ENCODE measurements at places on chromosomes 4 and X. TPM values are rescaled to one million over a fixed set of nuclear protein-coding genes. Genes with fewer than 3 reads are reported as not detected.

DMRTC1B gene
- 4.6 TPM for polyA plus RNA-seq

VEGFC gene
- 11.2 TPM for polyA plus RNA-seq

CNKSR2 gene
- 1.8 TPM for polyA plus RNA-seq

DNA sequence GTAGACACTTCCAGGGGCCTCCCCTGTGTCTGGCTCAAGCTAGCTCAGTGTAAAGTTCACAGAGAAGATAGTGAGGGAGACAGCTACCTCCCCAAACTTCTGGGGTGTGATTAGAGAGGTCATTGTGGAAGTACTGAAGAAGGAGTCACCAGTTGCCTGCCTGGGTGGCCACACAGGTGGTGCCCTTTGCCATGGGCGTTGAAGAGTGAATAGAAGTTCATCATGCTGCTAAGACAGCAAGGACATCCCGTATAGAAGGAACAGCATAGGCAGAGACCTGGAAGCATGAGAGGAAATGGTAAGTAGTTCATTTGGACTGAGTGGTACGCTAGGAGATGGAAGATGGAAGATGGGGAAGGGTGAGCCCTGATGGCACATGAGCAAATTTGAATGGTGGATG, 110.1 kb downstream of the PJA1 start:
- DNase-seq, result no peak

GRCh38 chrX:31293409-31293808, 221.6 kb upstream of the FTHL17 start:
- no peak for DNase-seq

GRCh38 chr4:73069338-73070073, at the start of gene COX18:
TSS of gene COX18 (minus strand) at chr4:73069716. CDS start at chr4:73069649, 67 bp downstream.
- peak; percentile 96 for DNase-seq

DNA sequence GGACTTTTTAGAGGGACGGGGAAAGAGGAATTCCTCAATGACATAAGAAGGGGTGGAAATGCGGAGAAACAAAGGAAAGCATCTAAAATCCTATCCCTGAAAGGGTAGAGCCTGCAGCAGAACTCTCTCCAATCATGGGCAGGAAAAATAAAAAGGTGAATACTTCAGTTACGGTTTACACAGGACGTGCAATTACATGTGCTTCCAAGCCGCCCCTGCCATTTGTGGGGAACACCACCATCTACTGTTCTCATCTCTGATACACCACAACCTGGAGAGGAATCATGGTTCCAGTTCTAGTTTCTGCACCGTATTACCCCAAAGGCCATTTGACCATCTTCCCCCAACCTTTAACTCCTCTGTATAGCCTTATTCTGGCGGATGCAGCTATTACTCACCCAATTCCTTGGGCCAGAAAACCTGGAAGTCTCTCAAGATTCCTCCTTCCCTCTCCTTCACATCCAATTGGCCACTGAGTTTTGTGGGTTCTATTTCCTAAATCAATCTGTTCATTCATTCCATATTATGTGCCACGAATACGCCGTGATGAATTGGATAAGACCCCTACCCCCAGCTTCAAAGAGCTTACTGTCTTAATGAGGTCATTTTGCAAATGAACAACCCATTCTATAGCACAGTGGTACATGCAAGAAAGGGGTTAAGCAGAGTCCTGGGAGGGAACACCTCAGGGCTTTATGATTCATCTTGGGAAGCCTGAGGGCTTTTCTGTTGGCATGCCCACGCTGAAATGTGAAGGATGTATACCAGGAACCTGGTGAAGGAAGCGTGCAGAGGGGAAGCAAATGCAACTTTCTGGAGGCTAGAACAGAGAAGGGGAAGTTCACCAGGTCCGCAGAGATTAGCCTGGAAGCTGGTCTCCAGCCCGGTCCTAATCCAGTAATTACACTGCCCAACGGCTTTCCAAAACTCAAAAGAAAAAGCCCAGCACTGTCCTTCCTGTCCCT, 1.4 kb upstream of the MSL3 start:
- DNase-seq, result no peak

DNA sequence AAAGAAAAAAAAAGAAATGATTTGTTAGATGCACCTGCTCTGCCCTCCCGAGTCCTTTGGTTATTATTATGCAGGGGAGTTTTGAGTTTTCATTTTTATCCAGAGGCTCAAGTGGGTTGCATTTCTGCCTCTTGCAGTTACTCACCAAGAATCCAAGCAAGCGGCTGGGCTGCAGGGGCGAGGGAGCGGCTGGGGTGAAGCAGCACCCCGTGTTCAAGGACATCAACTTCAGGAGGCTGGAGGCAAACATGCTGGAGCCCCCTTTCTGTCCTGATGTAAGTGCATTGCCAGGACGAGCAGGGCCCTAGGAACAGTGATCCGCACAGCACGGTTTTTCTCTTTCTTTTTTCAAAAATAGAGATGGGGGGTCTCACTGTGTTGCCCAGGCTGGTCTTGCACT, 39.1 kb downstream of the HTT-AS start:
- DNase-seq, result no peak

- DNase-seq, result no peak
These were observed 441.9 kb downstream of the INPP4B start for GRCh38 chr4:142404191-142404611.

PCDH11X gene
- 0.23 TPM for polyA plus RNA-seq

PCDH10 gene
- 5.0 TPM for polyA plus RNA-seq

GRCh38 chrX:111131572-111131971, 35.6 kb downstream of the PAK3 start:
- no peak for DNase-seq

- no peak for DNase-seq
These were observed 2.7 kb upstream of the GEMIN8 start for GRCh38 chrX:14032406-14032805.

DNA sequence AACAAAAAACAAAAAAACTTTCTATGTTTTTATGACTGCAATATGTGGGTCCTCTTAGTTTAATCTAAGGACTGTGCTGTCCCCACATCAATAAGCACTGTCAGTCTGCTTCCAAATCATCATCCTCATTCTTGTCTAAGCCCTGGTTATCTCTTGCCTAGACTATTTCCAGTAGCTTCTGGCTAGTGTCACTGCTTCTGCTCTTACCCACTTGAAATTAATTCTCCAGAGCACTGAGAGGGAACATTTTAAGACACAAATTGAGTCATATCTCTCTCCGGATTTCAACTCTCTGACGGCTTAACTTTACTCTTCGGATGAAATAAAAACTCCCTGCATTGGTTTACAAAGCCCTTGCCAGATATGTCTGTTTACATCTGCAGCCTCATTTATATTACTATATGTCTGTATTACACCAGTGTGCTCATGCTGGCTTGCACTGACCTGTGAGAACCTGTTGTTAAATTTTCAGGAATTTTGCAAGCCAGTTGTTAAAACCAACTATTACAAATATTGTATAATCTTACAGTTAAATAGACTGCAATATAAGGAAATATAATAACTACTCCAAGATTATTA, 345.9 kb downstream of the ADGRL3 start:
- no peak for DNase-seq

RNF150 gene
- polyA plus RNA-seq, result 22.2 TPM

GRCh38 chr4:159117968-159118367, 15.1 kb downstream of the RAPGEF2 start:
- DNase-seq, result no peak

GRCh38 chr4:127667116-127667515, 34.4 kb downstream of the INTU start:
- no peak for DNase-seq

ADAMTS3 gene
- 13.0 TPM for polyA plus RNA-seq

KLF8 gene
- polyA plus RNA-seq, result 6.5 TPM

UGT2B15 gene
- 0.08 TPM for polyA plus RNA-seq

PARM1 gene
- polyA plus RNA-seq, result 65.9 TPM

DNA sequence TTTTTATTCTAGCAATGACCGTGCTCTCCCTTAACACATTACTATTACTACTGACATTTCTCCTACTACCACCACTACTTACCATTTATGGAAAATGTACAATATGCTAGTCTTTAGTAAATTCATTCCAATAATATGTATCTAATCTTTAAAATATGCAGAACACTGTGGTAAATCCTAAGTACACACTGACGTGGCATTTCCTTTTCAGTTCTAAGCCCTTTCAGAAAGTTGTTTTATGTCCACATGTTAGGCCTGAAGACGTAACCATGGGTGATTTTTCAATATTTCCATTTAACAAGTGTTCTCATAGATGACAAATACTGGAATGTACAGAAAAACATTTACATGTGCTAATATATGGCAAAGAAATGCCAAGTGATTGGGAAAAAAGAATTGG, 268.6 kb upstream of the SLIT2 start:
- DNase-seq, result no peak

- DNase-seq, result no peak
These were observed 384.5 kb downstream of the GRXCR1 start for GRCh38 chr4:43277003-43277402.

DNA sequence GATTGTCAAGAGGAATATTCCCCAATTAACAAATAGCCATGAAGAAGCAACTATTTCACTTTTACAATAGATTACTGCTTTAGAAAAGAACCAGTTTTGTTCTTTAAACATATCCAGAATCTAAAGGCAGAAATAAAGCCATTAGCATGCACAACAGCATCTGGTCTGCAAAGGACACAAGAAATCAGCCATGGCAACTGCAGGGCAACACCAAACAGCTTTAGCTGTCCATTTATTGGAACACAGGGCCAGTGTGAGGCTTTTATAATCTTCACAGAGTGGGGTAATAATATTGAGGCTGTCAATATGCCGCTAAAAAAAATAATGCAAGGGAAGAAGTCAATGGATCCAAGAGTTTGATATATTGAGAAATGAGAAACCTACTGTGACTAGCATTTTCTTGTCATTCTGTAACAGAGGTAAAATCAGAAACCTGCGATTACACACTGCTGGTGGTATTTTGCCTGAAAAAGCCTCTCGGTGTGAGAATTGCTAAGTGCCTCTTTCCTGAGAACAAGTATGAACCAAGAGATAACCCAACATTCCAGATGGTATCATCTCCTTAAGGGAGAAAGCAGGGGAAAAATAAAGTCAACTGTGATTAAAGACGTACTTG, 2.7 kb upstream of the BANK1 start:
- no peak for DNase-seq

FAM199X gene
- 48.1 TPM for polyA plus RNA-seq

IRS4 gene
- polyA plus RNA-seq, result 1.8 TPM

- no peak for DNase-seq
These were observed 700.5 kb downstream of the TRIML1 start for GRCh38 chr4:188839704-188840103.

- no peak for DNase-seq
These were observed 83.9 kb upstream of the SPANXB1 start for GRCh38 chrX:140918398-140919038.

IL1RAPL1 gene
- polyA plus RNA-seq, result 2.3 TPM

RFC1 gene
- 81.6 TPM for polyA plus RNA-seq

GRCh38 chr4:89823416-89823815, 13.5 kb downstream of the SNCA start:
- DNase-seq, result no peak

- no peak for DNase-seq
These were observed 96.4 kb downstream of the EMCN start for GRCh38 chr4:100421361-100421978.

DSPP gene
- 0.05 TPM for polyA plus RNA-seq

GAGE12J gene
- not detected for polyA plus RNA-seq

GRCh38 chr4:76306882-76307659, 538 bp downstream of the STBD1 start:
- DNase-seq, result no peak

- no peak for DNase-seq
These were observed 741 bp downstream of the FAM47E start for GRCh38 chr4:76252271-76252653.

DNA sequence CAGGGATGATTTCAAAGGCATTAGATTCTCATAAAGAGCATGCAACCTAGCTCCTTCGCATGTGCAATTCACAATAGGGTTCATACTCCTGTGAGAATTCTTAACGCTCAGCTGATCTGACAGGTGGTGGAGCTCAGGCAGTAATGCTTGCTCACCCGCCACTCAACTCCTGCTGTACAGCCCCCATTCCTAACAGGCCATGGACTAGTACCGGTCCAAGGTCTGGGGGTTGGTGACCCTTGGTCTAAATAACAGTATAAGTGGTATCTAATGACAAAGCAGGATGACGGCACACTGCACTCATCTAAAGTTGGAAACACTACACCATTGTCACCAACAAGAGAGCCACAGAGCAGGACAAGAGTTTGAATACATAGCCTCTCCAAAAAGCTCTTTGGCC, 28.5 kb downstream of the ADGRA3 start:
- DNase-seq, result no peak
